ENCODE measurements at places on chromosomes 5 and 9.

DNA sequence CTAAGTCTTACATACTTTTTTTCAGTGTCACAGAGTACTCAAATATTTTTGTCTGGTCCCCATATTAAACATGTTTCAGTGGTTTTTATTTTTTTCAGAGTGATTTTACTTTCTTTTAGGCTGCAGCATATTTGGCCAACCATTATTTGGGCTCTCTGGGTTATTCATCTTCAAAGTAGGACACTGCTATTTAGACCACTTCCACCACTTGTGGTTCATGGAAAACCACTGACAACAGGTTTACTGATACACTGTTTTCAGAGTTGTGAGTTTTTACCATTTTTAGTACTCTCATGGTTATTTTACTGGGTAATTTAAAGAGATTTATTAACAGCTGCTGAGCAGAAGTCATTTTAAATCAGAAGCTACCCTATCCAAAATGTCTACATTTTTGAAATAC, 437.6 kb downstream of the KIAA0825 start:
- H3K4me3 ChIP-seq, result no peak overlapping the region
- no peaks in the 10 kb centered on the region for H3K36me3 ChIP-seq
- no peaks in the 10 kb centered on the region for H3K4me1 ChIP-seq
- no peak overlapping the region for H3K27ac ChIP-seq

DNA sequence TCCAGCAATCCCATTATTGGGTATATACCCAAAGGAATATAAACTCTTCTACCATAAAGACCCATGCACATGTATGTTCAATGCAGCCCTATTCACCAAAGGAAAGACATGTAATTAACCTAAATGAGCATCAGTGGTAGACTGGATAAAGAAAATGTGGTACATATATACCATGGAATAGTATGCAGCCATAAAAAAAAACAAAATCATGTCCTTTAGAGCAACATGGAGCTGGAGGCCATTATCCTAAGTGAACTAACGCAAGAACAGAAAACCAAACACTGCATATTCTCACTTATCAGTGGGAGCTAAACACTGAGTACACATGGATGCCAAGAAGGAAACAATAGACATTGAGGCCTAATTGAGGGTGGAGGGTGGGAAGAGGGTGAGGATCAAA, 27.8 kb downstream of the DTWD2 start:
- H3K36me3 ChIP-seq, result peaks cover 3% of the 10 kb centered on the region
- H3K27me3 ChIP-seq, result no peaks in the 10 kb centered on the region

- no peak for DNase-seq
- no peaks in the 10 kb centered on the region for H3K4me1 ChIP-seq
- H3K27ac ChIP-seq, result no peak overlapping the region
- H3K36me3 ChIP-seq, result no peaks in the 10 kb centered on the region
- no peaks in the 10 kb centered on the region for H3K27me3 ChIP-seq
Observed at GRCh38 chr5:118236108-118236849, 752.1 kb downstream of the DTWD2 start.

GRCh38 chr9:13487498-13487897, 208.0 kb upstream of the MPDZ start:
- no peak overlapping the region for H3K4me3 ChIP-seq
- no peak overlapping the region for H3K27ac ChIP-seq
- DNase-seq, result no peak
- H3K36me3 ChIP-seq, result no peaks in the 10 kb centered on the region

DNA sequence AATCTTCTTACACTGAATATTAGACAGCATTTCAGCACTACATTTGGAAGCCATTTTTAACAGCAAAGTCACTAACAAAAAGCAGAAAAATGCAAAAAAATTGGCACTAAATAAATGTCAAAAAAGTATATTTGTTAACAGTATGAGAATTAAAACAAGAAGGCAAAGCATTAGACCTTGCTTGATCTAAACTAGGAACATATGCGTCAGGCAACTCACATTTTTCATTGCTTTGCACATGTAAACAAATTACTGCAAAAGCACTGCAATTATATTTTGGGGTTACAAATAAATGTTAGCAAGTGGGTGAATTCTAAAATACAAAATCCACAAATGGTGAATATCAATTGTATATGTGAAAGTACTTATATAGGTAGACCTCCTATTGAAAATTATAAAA, 49.0 kb upstream of the RAPGEF6 start:
- no peak overlapping the region for H3K4me3 ChIP-seq
- H3K36me3 ChIP-seq, result peaks cover 10% of the 10 kb centered on the region
- H3K4me1 ChIP-seq, result peaks cover 3% of the 10 kb centered on the region
- H3K27me3 ChIP-seq, result no peaks in the 10 kb centered on the region
- no peak for DNase-seq
- no peak overlapping the region for H3K27ac ChIP-seq

DNA sequence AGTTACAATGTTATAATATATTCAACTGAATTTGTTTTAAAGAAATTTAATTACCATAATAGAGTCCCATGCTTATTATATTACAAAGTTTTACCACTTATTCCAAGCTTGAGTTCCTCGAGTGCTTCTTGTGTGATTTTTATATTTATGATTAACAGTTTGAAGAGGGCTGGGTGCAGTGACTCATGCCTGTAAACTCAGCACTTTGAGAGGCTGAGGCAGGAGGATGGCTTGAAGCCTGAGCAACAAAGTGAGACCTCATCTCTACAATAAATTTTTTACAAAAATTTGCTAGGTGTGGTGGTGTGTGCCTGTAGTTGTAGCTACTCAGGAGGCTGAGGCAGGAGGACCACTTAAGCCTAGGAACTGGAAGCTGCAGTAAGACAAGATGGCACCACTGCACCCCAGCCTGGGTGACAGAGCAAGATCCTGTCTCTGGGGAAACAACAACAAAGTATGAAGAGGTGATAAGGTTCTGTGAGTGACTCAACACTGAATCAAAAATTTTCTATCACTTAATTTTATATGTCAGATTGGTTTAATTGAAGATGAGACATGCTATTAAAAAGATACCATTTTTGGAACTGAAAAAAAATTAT, 9.2 kb downstream of the POC5 start:
- H3K27ac ChIP-seq, result no peak overlapping the region
- H3K4me3 ChIP-seq, result no peak overlapping the region
- no peaks in the 10 kb centered on the region for H3K4me1 ChIP-seq
- DNase-seq, result no peak
- no peaks in the 10 kb centered on the region for H3K27me3 ChIP-seq

GRCh38 chr5:1200495-1201326, 684 bp upstream of the SLC6A19 start:
- no peak overlapping the region for H3K27ac ChIP-seq
- no peak overlapping the region for H3K4me3 ChIP-seq
- H3K36me3 ChIP-seq, result no peaks in the 10 kb centered on the region
- no peaks in the 10 kb centered on the region for H3K4me1 ChIP-seq
- DNase-seq, result no peak

DNA sequence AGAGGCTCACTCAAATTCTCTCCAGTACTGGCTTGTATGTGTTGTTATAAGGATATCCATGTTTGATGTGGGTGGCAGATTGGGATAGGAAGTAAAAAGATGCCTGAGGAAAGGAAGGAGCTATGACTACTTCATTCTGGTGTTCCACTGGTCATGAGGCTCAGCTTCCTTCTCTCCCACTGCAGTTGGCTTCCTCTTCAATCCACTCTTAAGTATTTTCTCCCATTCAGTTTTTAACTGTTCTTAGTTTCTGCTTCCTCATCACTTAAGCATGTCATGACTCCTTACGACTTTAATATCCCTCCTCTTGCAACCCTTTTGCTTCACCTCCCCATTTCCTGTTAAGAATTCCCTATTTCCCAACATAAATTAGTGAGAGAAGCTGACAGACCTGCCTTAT, 81.1 kb downstream of the PJA2 start:
- H3K27me3 ChIP-seq, result no peaks in the 10 kb centered on the region
- no peak for DNase-seq
- peak overlapping the region; percentile 5 for H3K27ac ChIP-seq
- peaks cover 35% of the 10 kb centered on the region for H3K4me1 ChIP-seq
- H3K4me3 ChIP-seq, result no peak overlapping the region

GRCh38 chr9:20041697-20042081, 252.9 kb upstream of the SLC24A2 start:
- H3K27ac ChIP-seq, result no peak overlapping the region
- no peak overlapping the region for H3K4me3 ChIP-seq
- H3K4me1 ChIP-seq, result no peaks in the 10 kb centered on the region
- no peak for DNase-seq
- H3K36me3 ChIP-seq, result no peaks in the 10 kb centered on the region

DNA sequence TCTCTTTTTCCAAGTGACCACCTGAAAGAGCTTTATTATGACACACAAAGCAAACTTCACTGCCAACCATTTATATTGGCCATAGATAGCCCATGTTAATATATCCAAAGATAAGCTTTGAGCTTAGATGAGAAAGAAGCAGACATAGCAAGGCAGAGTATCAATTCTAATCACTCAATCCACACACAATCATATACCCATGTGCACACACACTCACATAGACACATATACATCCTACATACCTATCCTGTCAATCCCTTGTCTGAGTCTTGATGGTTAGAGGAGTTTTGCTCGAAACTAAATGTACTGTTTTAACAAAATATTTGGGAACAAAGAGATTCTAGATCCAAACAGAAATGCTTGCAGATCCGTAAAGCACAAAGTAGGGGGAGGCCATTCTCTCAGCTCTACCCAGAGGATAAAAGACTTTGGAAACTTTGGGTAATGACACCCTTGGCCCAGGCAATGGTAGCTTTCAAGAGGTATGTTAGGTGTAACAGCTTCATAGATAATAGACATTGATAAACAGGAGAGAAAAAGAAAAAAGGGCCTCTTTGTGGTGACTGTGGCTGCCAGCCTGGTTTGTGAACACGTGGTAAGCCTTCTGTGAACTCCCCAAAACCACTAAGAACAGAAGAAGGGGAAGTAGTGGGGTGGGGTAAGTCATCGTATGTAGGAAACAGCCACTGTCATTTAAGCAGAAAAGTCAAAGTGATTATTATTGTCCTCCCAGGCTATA, 121.6 kb downstream of the TLR4 start:
- no peak overlapping the region for H3K4me3 ChIP-seq
- no peaks in the 10 kb centered on the region for H3K4me1 ChIP-seq
- H3K27me3 ChIP-seq, result no peaks in the 10 kb centered on the region
- H3K36me3 ChIP-seq, result no peaks in the 10 kb centered on the region
- DNase-seq, result no peak
- no peak overlapping the region for H3K27ac ChIP-seq

DNA sequence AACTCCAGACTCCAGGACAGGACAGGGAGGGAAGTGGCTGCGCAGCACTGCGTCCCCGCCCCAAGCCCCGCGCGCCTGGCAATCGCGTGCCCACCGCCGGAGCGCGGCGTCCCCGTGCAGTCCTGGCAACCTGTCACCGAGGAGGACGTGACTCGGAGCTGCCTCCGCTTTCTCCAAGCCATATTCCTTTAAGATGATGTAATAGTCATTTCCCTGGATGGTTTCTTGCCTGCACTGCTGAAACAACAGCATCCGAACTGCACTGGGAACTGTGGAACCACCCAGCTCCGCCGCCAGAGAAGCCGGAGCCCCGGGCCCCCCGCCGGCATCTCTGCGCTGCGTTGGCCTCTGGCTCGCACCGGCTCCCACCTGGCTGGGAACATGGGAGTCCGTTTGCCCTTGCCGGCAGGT, 34.5 kb downstream of the KCTD16 start:
- no peak for DNase-seq
- no peaks in the 10 kb centered on the region for H3K4me1 ChIP-seq
- H3K27me3 ChIP-seq, result no peaks in the 10 kb centered on the region
- H3K4me3 ChIP-seq, result peak overlapping the region; percentile 31
- H3K36me3 ChIP-seq, result no peaks in the 10 kb centered on the region

- H3K4me1 ChIP-seq, result no peaks in the 10 kb centered on the region
- H3K4me3 ChIP-seq, result no peak overlapping the region
- no peaks in the 10 kb centered on the region for H3K27me3 ChIP-seq
- H3K27ac ChIP-seq, result no peak overlapping the region
- DNase-seq, result no peak
- H3K36me3 ChIP-seq, result no peaks in the 10 kb centered on the region
Observed at GRCh38 chr9:32928145-32928763, 73.2 kb downstream of the APTX start.

- no peaks in the 10 kb centered on the region for H3K4me1 ChIP-seq
- DNase-seq, result no peak
- H3K4me3 ChIP-seq, result no peak overlapping the region
Observed at GRCh38 chr5:95020345-95020744, 264.5 kb downstream of the MCTP1 start.

- no peak overlapping the region for H3K27ac ChIP-seq
- H3K4me3 ChIP-seq, result no peak overlapping the region
Observed at GRCh38 chr9:89613912-89614892, 9.4 kb downstream of the GADD45G start.

DNA sequence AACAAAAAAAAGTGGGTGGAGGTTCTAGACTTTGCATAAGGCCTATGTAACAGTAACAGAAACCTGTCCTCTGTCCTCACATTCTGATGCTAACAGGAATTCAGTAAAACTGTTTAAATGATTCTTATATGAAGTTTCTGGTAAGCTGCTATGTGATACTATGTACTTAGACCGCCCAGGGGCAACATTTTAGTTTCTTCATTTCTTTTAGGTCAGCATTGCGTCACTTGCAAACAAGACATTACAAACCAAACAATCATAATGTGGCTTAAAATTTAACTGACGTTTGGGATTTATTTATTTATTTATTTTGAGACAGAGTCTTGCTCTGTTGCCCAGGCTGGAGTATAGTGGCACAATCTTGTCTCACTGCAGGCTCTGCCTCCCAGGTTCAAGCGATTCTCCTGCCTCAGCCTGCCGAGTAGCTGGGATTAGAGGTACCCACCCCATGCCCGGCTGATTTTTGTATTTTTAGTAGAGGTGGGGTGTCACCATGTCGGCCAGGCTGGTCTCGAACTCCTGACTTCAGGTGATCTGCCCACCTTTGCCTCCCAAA, 44.3 kb downstream of the TENT4A start:
- H3K36me3 ChIP-seq, result peaks cover 54% of the 10 kb centered on the region
- H3K4me1 ChIP-seq, result peaks cover 2% of the 10 kb centered on the region
- no peak overlapping the region for H3K4me3 ChIP-seq
- no peaks in the 10 kb centered on the region for H3K27me3 ChIP-seq
- no peak overlapping the region for H3K27ac ChIP-seq

- H3K36me3 ChIP-seq, result no peaks in the 10 kb centered on the region
- H3K27me3 ChIP-seq, result no peaks in the 10 kb centered on the region
- H3K27ac ChIP-seq, result no peak overlapping the region
- H3K4me3 ChIP-seq, result no peak overlapping the region
- no peaks in the 10 kb centered on the region for H3K4me1 ChIP-seq
Observed at GRCh38 chr9:99726758-99727157, 94.9 kb upstream of the NR4A3 start.

GRCh38 chr9:30197453-30197852, 2187.0 kb upstream of the ACO1 start:
- no peaks in the 10 kb centered on the region for H3K36me3 ChIP-seq
- H3K4me3 ChIP-seq, result no peak overlapping the region
- DNase-seq, result no peak
- no peak overlapping the region for H3K27ac ChIP-seq
- H3K27me3 ChIP-seq, result no peaks in the 10 kb centered on the region

DNA sequence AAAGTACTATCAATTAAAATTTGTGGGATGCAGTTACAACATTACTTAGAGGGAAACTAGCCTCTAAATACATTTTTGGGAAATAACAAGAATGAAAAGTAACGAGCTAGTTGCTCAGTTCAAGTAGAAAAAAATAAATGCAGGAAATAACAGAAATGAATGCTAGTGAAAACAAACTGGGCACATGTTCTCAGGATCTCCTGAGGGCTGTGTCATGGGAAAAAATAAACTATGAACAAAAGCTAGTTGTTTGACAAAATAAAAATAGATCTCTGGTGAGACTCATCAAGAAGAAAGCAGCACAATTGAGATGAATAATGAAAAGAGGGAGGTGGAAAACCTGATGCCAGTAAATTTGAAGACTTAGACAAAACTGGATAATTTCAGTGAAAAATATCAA, 16.3 kb downstream of the IDNK start:
- no peak overlapping the region for H3K27ac ChIP-seq
- H3K4me3 ChIP-seq, result no peak overlapping the region
- no peaks in the 10 kb centered on the region for H3K36me3 ChIP-seq

- no peak overlapping the region for H3K4me3 ChIP-seq
- no peak for DNase-seq
- no peaks in the 10 kb centered on the region for H3K36me3 ChIP-seq
Observed at GRCh38 chr5:58738336-58738735, 155.5 kb downstream of the RAB3C start.
